Stimulated activated CD8-positive, alpha-beta memory T cell treated with anti-CD3 and anti-CD28 coated beads, Interleukin-15, amount 100 ng/mL, for 1 hour (primary cell): ENCODE measurements at places on chromosomes 6 and 20.

DNA sequence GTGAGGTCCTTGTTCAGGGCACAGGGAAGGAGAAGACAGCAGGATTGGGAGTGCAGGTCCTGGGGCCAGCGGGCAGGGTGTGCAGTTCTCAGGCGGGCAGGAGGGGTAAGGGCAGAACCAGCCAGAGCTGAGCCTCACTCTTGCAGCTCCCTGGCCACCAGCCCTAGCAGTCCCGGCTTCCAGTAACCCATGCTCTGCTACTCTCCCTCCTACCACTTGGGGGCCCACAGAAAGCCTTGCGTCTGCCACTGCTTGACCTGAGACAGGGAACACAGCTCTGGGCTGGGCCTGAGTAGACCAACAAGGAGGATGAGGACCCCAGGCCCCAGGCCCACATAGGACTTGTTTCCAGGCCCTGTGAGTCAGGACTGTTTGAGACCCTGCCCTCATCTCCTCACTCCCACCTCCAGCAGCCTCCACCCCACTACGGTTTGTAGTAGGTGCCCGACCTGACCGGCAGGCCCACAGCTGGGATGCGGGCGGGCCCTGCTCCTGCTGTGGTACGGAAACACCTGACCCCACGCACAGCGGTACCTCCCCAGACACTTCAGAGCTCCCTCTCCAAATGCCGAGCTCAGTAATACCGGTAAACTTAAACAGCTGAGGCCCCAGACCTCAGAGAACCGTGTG lies 39.2 kb downstream of the KCNK5 start:
- DNase-seq = no peak

DNA sequence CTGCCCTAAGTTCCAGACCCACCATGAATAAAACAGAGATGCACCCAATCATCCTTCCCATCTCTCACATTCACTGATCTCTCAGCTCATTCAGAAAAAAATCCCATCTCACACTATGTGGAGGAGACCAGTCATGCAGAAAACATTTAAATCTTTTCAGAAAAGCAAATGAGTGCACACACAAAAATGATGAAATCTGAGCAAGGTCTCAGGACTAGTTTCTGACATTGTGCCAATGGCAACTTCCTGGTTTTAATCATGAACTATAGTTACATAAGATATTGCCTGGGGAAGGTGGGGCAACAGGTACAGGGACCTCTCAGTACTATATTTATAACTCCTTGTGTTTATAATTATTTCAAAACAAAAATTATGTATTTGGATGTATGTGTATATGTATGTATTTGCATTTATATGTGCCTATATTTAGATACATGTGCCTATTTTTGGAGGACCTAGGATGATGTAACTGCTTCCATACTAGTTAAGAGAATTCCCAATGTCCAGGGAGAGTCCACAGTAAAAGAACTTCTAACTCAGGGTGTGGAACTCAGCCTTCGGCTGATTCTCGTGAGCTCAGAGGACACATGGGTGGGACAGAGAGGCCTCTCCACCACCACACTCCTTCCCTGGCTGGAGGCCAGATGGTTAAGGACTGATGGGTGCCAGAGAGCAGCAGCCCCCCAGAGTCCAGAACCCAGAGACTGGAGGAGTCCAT lies 71.7 kb upstream of the MAP3K4 start:
- DNase-seq = no peak

DNA sequence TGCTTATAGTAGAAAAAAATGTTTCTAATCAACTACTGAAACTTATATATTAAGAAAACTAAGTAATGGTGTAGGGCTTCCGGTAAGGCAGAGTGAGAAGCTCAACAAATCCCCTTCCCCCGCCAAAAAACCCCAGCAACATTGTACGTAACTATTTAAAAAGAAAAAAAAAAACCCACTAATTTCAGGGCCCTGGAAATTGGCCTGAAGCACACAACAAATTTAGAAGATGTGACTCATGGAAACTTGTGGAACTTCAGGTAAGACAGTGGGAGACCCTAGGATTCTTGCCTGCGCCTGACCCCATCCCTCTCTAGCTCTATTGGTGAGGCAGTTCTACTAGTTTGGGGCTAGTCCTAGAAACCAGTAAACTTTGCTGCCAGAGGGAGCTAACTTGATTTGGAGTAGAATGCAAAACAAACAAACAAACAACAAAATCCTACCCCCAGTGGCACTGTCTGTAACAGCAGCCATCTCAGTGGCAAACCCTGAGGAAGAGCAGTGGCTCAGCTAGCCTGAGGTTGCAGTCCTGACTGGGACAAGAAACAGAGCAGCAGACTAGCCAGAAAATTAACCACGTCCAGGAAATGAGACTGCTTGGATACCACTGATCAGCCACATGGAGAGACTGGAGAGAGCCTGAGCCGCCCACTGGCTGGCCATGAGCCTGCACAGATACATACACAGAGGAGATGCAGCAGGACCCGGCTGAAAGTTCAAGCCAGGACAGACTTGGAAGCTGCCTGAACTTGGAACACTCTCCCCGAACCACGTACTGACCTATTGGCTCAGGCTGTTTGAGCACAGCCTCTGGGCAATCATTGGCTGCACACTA lies 135.1 kb downstream of the TBXT start:
- no peak for DNase-seq

- no peak for DNase-seq
Observed at GRCh38 chr6:6287415-6287814, 33.0 kb downstream of the F13A1 start.
